NCI-H1048 (cell line): ENCODE measurements at places on chromosomes 6 and 20.

DNA sequence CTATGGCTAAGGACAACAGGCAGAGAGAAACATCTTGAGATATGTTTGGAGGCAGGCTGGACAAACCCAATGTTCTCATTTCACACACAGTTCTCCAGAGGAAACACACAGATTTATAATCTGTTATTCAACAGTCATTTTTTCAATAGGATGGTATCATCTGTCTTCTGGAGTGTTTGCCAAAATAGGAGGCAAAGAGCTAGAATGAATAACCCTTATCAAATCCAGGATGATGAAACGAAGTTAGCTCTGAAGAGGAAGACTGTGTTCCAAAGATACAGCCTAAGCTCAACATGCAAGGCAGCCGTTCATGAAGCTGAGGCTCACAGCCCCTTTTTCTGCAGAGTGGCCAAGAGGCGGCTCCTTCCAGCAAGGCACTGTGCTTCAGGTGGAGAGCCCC lies 70.8 kb downstream of the PPP1R3G start:
- DNase-seq = no peak

DNA sequence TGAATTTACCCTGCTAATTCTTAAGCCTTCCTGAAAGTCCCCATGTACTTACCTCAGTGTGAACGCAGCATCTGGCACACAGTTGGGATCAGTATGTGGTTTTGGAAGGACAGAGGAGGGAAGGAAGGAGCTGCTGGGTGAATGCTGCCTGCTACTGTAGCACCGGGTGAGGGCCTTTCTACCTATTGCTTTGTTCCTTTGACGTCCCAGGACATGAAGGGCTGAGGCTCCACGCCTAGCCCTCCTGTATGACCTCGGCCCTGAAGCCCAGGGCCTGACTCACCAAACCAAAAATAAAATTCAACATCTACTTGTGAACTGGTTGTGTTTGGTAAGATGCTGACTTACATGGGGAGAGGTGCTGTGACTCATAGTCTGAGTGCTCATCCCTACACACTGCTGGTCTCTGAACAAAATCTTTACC lies 51.1 kb downstream of the ARID1B start:
- no peak for DNase-seq

DNA sequence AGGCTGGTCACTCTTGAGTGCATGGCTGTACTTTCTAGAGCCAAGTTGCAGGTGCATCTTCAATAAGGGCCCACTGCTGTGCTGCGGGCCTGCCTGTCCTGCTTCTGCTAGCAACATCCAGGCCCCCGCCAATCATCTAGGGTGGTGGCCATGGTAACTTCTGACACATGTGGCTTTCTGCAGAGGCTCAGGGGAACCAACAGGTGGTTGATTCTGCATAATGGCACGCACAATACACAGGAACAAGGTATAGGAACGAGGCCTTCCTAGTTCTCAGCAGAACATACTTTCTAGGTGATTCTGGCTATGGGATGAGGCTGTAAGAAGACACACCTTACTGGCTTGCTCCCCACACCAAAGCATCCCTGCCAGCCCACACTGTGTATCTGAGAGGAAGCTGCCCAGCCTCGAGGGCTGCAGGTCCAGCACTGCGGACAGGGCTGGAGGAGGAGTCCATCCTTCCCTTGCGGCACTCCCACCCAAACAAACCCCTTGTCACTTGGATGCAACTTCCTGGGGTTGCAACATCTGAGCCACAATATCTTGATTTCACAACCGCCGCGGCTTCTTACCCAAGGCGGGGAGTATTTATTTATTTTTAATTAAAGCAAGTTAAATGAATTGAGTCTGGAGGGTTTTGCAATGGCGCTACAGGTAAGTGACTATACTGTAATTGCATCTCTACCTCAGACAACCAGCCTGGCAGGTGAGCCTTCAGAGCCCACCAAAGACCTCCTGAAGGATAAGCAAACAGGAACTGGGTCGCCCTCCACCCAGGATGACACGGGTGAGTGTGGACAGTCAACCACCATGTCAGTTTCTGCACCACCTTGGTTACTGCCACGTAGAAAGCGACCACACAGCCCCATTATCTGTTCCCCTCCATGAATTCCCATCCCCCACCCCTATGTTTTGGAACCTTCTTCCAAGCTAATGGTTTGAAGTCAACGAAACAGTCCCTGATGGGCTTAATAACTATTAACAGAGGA lies 49.6 kb downstream of the SULF2 start:
- no peak for DNase-seq

DNA sequence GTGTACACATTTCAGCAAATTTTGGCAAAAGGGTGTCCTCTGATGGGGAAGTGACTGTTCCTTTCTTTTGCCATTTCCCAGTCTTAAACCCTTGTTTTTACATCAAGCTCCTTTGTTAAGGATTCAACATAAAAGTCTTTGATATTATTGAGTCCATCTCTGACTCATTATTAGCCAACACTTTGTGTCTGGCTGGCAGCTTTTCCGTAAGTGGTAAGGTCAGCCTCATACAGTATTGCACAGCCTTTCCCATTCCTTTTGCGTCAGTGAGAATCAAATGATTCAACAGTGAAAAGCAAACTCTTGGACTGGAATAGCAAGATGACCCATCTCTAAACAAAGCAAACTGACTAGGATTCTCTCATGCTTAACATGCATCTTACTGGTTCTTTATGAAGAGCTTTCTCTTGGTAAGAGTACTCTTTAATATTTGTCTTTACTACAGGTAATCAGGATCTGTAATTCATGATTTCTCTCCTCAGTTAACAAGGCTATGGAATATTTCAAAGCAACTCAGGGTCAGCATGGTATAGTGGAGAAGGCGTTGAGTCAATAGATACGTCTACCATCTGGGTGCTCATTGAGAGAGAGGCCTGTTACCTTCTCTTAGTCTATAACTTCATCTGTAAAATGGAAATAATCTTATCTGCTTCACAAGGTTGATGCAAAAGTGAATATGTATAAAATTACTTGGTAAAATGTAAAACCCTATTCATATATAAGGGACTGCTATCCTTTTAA lies 183.6 kb downstream of the PRL start:
- DNase-seq = no peak

- no peak for DNase-seq
These were observed 125.8 kb downstream of the MAP7 start for GRCh38 chr6:136424450-136424849.

GRCh38 chr6:44630125-44631028 lies 242.9 kb downstream of the CDC5L start:
- DNase-seq = no peak

DNA sequence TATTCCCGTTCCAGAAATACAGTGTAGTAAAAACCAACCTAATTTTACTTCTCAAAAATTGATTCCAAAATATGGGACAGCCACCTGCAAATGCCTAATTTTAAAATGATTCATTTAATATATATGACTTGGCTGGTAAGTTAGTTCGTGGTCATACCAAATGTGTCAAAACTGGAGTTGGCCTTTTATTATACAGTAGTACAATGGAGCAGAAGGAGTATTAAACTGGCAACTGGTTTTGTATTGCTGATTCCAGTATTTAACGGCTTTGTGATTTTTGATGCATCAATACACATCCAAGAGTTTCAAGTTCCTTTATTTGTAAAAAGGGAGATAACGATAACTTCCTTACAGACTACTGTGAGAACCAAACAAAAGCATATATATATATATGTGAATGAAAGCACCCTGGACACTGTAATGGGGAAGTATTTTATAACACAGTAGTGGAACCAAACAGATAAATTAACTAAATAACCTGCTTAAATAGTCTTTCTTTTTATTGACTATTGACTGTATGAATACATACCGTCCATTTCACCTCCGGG lies 24.8 kb downstream of the SAMHD1 start:
- DNase-seq = no peak

DNA sequence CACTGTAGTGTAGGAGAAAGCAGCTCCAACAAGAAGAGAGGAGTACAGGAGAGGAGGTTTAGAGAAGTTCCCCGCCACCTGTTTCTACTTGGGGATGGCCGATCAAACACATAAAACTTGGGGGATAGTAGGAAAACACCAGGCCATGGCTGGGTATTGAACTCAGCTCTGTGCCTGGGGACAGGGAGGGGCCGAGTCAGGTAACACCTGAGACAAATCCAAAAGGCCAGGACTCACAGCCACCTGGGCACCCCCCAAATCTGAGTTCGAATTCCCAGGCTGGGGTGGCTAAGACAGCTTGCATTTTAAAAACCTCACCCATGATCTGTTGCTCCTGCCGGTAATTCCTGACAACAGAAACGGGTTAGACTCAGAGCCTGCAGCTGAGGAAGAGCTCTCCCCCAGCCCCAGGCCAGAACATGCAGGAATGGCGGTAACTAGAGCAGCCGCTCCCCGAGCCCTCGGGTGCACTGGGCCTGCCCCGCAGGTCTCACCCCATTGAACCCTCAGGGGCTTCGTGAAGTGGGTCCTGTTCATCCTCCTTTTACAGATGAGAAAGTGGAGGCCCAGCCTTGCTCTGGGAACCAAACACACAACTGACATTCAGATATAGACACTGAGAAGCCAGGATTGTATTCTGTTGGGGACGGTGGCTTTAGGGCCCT lies 61.0 kb downstream of the TCP11 start:
- DNase-seq = no peak

DNA sequence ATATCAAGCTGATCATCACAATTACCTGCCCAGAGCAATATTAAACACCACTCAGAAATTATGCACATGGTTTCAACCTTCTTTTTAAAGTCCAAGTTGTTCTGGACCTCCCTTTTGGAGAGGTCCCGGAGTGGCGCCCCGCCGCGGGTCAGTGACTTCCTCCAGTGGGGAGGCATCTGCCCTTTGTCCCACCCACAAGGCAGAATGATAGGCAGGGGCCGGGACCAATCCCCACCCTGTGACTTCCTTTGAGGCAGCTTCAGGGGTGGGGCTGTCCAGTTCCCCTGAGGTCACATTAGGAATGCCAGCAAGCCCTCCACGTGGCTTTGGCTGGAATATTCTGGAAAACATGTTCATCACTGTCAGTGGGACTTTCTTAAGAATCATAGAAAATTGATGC lies 207.0 kb downstream of the ANKRD60 start:
- DNase-seq = no peak

GRCh38 chr6:161959072-161959471 lies 685.2 kb upstream of the AGPAT4 start:
- no peak for DNase-seq

DNA sequence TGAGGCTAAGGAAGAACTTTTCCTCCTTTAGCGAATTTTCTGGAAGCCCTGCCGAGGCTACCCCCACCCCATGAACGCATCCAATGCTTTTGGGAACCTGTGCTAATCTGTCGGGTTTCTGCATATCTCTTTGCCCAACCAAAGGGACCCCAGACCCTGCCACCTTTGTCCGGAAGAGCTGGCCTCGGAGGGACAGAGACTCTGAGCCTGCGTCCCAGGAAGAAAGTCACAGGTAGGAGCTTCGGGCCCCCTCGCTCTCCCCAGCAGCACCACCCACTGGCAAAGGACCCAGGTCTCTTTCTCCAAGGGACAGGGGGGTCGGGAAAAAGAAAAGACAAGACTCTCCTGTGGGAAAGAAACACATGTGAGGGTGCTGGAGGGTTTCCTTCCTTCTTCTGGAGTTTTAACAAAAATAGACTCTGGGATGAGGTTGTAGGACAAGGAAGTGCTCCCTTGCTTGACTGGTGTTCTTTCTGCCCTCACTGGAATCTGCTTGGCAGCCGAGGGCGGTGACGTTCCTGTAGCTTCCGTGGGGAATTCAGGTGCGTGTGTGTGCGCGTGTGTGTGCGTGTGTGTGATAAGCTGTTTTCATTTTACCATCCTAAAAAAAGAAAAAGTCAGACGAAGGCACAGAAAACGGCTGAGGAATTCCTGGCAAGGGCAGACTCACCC lies 16.3 kb upstream of the FOXC1 start:
- DNase-seq = no peak

GRCh38 chr6:151911401-151911800 lies 103.9 kb downstream of the ESR1 start:
- DNase-seq = no peak

GRCh38 chr20:21398109-21399004 lies 1.0 kb upstream of the NKX2-4 start:
- DNase-seq = no peak

GRCh38 chr6:35299674-35300073 lies 2.1 kb downstream of the DEF6 start:
- no peak for DNase-seq

DNA sequence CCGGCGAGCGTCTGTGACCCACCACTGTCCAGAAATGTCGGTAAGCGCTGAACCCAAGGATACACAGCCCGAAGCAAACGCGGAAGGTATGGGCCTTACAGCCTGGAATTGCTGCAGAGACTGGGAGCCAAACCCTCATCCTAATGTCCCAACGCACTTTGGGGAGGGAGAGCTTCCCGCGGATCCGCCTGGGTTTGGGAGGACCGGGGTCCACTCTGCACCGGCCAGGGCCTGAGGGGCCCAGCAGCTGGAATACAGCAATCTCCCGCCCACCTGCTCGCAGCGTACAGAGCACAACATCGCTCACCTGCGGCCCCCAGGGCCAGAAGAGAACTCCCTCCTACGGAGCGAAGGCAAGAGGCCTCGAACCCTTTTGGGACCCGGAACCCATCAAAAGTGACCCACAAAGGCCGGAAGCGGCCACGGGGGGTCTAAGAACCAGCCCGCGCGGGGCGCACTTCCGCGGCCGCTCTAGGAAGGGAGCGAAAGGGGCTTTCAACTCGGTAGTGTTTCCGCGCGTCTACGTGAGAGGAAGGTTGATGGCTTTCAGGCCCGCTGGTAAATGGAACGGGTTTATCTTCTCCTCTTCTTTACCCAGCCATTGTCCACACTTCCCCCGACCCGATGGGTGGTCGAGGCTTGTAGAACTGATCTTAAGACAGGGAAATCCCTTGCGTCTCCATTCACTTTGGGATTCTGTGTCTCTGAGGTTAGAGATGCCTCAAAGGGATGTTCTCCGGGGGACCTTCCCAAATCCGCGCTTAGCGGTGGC lies at the start of gene ZSCAN12:
Gene ZSCAN12 (minus strand): TSS at position 398 of the 772 bp plus-strand sequence. CDS start 1,342 bp downstream, outside the sequence.
- no peak for DNase-seq

- DNase-seq = no peak
These were observed 135.9 kb downstream of the TMEM242 start for GRCh38 chr6:157187182-157188083.

DNA sequence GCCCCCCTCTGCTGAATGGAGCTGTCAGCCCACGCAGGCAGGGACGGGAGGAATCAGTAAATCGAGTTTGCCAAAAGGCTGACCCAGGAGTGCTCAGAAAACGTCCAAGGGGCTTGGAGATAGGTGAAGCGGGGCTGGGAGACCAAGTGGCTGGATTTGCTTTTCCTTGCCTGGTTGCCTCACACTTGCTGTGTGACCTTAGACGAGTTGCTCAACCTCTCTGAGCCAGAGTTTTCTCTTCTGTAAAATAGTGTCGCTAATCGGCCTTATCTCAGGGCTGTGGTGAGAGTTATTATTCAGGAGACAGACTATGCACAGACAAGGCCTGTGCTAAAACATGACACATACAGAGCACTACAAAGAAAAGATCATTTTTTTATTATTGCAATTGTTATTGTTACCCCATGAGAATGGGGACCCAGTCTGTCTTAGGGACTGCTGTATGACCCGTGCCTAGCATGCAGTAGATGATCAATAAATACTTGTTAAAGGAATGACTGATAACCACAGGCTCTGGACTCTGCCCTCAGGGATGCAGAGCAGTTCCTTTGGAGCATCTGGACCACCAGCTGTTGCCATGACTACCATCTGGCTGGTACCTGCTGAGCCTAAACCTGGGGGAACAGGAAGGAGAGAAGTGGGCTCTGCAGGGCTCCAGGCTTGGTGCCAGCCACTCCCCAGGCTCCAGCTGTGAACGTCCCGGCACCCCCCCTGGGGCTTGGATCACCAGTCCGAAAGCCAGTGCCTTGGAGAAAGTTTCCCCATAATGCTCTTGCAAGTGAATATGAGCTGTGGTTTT lies 901 bp downstream of the KCNK15 start:
- DNase-seq = no peak

- DNase-seq = no peak
These were observed 10.1 kb downstream of the PHF10 start for GRCh38 chr6:169714178-169714577.
